ENCODE measurements at places on chromosomes 12 and 14. TPM values are rescaled to one million over a fixed set of nuclear protein-coding genes. Genes with fewer than 3 reads are reported as not detected.

DNA sequence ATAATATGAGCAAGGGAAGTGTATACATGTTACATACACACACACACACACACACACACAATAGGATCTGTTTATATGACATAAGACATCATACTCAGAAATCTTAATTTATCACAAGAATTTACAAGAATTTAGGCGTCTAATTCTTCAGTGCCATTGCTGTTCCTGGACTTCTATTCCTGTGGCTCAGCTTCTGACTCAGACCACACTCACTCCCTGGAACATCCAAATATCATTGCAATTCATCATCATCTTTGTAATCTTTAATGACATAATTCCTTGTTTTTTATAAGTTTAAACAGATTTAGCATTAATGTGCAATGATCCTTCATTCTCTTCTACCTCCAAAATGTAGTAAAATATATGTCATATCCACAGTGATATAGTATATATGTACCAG lies 544.2 kb downstream of the FOXG1 start:
- no peaks in the 10 kb centered on the region for H3K27me3 ChIP-seq
- peak; percentile 12 for DNase-seq

DNA sequence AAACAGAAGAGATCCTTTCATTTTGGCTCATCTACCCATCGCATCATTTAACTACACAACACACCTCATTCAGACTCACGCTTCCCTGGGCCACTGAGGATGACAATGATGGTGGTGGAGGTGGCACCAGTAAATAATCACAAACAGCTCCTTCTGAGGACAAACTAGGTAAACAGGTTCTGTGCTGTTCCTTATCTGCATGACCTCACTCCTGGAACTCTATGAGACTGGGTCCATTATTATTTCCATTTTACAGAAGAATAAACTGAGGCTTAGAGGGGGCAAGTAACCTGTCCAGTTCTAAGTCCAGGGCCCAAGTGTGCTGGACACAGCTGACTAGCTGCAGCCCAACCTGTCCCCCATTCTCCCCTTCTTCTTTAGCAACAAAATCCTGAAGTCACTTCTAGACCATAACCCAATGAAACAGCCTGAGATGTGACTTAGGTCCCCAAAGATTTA lies 50.4 kb downstream of the ITPK1 start:
- no peak overlapping the region for H3K4me3 ChIP-seq
- no peak for DNase-seq
- no peaks in the 10 kb centered on the region for H3K36me3 ChIP-seq
- no peaks in the 10 kb centered on the region for H3K27me3 ChIP-seq
- H3K4me1 ChIP-seq = no peaks in the 10 kb centered on the region

- H3K27me3 ChIP-seq = no peaks in the 10 kb centered on the region
- no peak for DNase-seq
- no peak overlapping the region for H3K4me3 ChIP-seq
- H3K27ac ChIP-seq = no peak overlapping the region
Measured at GRCh38 chr12:92010853-92011701, 134.6 kb downstream of the BTG1 start.

The ANKRD9 gene
- total RNA-seq = 25.9 TPM

The KSR2 gene
- total RNA-seq = 5.2 TPM

GRCh38 chr14:42113358-42114069 lies 506.8 kb downstream of the LRFN5 start:
- H3K27me3 ChIP-seq = no peaks in the 10 kb centered on the region
- no peaks in the 10 kb centered on the region for H3K36me3 ChIP-seq
- H3K4me1 ChIP-seq = no peaks in the 10 kb centered on the region
- H3K27ac ChIP-seq = no peak overlapping the region

The NOC4L gene
- 28.0 TPM for total RNA-seq

DNA sequence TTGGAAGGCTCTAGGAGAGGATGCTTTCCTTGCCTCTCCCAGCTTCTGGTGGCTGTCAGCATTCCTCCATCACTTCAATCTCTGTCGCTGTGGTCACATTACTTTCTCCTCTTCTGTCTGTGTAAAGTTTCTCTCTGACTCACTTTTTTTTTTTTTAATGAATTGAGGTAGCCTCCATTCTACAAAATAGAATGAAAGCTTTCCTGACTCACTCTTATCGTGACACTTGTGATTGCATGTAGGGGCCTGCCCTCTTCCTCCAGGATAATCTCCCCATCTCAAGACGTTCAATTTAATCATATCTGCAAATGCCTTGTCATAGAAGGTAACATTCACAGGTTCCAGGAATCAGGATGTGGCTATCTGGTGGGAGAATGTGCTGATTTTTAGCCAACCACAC lies 153.5 kb upstream of the HMGA2 start:
- no peak for DNase-seq
- H3K4me3 ChIP-seq = no peak overlapping the region
- H3K4me1 ChIP-seq = peaks cover 19% of the 10 kb centered on the region
- H3K27ac ChIP-seq = no peak overlapping the region
- H3K36me3 ChIP-seq = no peaks in the 10 kb centered on the region

The MYH6 gene
- not detected for total RNA-seq

DNA sequence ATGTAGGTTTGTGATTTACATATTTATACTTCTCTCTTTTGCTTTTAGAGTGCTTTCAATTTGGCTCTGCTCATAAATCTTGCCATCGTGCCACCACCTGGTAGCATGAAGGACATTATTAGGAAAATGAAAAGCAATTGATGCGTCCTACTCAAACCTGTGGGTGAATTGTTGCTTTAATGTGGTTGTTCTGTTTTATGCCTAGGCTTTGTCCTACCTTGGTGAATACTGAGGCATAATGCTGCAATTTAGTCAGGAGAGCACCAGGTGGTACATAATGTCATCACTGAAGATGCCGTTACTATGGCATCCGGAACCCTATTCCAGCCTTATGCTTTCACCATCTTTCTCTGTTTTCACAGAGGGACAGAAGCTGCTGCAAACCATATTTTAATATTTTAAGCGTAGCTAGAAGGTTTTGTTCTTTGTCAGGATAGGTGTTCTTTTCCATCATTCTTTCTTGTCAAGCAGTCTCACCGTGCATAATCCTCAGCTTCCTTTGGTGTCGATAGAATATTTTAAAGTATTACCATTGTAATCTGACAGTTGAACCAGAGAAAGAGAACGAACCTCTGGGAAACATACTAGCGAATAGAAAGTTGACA lies 68.5 kb upstream of the PKP2 start:
- H3K36me3 ChIP-seq = no peaks in the 10 kb centered on the region
- H3K4me3 ChIP-seq = no peak overlapping the region
- DNase-seq = no peak
- no peaks in the 10 kb centered on the region for H3K4me1 ChIP-seq
- no peak overlapping the region for H3K27ac ChIP-seq
- no peaks in the 10 kb centered on the region for H3K27me3 ChIP-seq

The GPR84 gene
- total RNA-seq = not detected

The C12orf50 gene
- total RNA-seq = 0.30 TPM

Data from endothelial cell of umbilical vein (primary cell).